ENCODE measurements at places on chromosomes 11 and 22.

DNA sequence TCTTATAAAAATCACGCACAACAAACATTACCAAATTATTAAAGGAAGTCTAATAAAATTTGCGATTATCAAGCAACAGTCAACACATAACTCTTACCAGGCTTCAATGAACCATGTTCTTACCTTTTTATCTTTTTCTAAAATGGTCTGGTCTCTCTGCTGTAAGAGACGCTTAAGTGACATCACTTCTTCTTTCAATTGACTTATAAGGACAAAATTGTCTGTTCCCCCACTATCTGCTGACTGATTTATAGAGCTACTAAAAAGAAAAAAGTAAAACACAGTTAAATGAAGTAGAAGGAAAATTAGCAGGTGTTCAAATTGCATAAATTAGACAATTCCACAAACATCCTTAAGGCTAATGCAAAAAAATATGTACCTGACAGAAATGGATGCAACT is 10.9 kb downstream of the FAM76B start:
- DNase-seq, result no peak

GRCh38 chr11:105910095-105910715 is 111.8 kb downstream of the MSANTD4 start:
- no peak for DNase-seq

DNA sequence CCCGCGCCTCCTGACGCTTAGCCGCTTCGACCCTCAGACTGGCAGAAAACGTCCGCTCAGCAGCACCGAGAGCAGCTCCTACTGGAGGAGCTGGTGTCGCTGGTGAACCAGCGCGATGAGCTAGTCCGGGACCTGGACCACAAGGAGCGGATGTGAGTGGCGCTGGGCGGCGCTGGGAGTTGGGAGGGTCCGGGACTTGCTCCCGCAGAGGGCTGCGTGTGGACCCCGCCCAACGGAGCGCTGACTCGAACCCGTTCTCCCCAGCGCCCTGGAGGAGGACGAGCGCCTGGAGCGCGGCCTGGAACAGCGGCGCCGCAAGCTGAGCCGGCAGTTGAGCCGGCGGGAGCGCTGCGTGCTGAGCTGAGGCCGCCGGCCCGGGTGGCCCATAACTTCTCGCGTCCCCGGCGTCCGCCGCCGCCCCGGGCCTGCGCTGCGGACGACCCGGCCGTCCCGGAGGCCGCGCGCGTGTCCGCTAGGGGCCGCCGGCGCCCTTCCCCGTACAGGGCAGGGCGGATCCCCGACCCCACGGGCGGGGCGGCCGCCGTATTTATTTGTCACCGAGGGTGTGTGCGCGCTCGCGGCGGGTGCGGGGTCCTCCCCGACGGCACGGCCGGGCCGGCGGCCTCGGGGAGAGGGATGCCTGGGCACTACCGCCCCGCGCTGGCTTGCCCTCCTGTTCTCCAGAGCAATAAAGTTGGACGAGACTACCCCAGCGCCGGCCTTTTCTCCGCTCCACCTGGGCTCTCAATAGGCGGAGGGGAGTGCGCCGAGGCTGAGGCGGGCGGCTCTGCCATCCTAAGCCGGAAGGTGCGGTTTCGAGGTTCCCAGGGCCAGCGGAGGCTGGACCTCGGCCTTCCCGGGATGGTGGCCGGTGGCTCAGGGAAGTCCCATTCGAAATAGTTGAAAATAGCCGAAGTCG is 3.4 kb downstream of the KCNK7 start:
- DNase-seq, result no peak

GRCh38 chr11:22341588-22341931 is 3.4 kb downstream of the SLC17A6 start:
- DNase-seq, result no peak
